ENCODE measurements at places on chromosomes 6 and 20.

GRCh38 chr6:156639009-156639721 lies 138.0 kb upstream of the ARID1B start:
- DNase-seq = no peak

- no peak for DNase-seq
Observed at GRCh38 chr20:55961376-55962330, 43.7 kb downstream of the CBLN4 start.

- DNase-seq = no peak
Observed at GRCh38 chr6:30821862-30822784, 62.2 kb upstream of the DDR1 start.

- no peak for DNase-seq
Observed at GRCh38 chr20:57179265-57179664, 87.2 kb downstream of the BMP7 start.

DNA sequence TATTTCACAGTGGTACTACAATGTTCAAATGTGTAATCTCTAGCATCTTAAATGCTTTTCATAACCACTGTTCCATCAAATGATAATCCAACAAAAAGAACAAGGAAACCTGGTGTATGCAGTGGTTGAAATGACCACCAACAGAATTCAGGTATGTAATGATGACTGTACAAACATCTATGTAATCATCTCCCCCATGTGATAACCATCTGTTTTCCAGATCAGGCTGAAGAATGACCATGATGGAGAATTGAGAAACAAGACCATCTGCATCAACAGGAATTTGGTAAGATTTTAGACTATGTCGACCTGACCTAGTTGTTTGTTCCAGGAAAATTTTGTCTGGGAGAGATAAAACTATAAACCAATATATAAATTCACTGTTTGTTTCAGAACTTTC lies 81.3 kb upstream of the ASCC3 start:
- no peak for DNase-seq

GRCh38 chr6:101931766-101932165 lies 538.3 kb downstream of the GRIK2 start:
- no peak for DNase-seq

DNA sequence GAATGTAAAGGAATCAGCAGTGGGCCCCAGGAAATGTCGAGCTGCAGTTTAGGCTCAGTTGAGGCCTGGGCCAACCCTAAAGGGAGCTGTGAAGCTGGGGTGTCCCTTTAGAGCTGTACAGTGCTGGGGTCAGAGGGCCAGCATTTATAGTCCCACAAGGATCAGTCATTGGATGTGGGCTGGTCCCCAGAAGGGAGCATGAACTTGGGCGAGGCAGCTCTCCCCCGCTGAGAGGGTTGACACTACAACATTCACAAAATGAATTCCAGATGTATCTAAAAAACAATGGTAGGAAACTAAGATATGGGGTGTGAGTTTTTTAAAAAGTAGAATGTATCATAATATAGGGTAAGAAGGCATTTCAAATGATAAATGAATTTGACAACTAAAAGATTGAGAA lies 29.7 kb upstream of the TMX4 start:
- DNase-seq = no peak

DNA sequence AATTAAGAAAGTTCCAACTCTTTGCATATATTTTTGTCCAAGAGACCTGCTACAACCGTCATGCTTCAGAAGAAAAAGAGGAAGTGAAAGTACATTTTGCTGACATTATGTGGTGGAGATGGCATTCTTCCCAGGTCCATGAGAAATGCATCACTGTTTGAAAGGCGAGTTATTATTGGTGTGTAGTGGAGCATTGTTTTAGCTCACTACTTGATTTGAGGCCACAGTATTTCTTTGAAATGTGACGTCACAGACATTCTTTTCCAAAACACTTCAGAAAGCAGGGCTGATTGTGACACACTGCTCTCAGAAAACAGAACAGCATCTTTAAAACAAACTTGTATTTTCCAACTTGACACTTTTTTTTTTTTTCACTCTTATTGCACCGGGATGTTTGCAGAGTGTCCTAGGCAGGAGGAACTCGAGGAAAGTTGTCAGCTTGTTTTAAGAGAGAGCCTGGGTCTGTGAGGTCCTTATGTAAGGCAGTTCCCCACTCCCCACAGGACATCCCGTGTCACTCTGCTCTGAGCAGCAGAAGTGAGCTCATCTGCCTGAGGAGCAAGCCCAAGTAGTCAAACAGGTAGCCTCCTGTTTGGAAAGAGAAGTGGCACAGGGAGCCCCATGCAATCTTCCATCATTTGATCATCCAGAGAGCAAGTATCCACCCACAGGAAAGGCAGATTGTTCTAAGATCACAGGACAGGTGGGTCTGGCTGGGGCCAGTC lies 1.1 kb downstream of the SPTLC3 start:
- no peak for DNase-seq

DNA sequence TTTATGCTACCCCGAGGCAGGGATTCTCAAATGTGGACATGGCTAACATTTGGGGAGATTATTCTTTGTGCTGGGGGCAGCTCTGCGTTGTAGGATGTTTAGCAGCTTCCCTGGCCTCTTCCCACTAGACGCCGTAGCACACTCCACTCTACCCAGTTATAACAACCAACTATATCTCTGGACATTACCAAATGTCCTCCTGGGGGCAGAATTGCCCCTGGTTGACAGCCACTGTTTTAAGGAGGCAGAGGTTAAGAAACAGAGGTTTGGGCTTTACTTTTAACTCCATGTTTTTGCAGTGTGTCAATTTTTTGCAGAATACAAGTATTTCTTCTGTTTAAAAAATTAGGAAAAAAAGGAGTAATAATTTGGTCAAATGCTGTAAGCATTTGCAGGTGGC lies 56.2 kb upstream of the BMP6 start:
- DNase-seq = no peak

- no peak for DNase-seq
Observed at GRCh38 chr20:33900521-33901131, 89.5 kb downstream of the CHMP4B start.

GRCh38 chr6:14038467-14039437 lies 78.8 kb upstream of the CD83 start:
- DNase-seq = no peak

DNA sequence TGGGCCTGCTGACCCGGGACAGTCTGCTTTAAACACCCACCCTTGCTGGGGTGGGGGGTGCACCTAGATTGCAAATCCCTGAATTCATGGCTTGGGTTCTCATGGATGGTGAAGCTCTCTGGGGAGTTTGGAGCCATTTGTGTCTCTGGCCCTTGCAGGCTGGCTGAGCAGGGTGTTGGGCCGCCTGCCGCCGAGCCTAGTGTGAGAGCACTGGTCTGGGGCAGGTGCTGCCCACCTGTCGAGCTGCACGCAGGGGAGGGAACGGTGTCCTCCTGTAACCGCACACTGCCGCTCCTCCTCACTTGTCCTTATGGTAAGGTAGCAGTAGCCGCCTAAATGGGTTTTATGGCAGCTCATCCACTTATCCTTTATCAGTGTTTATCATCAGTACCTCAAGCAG lies 143.9 kb downstream of the DTNBP1 start:
- DNase-seq = no peak

DNA sequence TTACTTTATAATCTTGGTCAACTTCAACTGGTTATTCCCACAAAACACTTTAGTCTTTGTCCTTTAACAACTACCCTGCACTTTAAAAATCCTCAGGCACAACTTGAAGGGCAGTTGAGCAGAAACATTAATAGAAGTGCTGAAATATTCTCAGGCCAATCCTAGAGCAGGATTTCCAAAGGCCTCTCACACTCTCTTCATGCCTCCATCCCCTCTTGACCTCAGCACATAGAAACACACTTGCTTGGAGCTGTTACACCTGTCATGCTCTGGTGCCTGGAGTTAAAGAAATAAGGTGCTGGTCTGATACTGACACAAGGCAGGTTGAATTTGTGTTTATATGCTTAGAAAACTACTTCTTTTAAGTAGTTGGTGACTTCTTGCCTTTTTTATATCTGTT lies 618.8 kb upstream of the POU3F2 start:
- DNase-seq = no peak

DNA sequence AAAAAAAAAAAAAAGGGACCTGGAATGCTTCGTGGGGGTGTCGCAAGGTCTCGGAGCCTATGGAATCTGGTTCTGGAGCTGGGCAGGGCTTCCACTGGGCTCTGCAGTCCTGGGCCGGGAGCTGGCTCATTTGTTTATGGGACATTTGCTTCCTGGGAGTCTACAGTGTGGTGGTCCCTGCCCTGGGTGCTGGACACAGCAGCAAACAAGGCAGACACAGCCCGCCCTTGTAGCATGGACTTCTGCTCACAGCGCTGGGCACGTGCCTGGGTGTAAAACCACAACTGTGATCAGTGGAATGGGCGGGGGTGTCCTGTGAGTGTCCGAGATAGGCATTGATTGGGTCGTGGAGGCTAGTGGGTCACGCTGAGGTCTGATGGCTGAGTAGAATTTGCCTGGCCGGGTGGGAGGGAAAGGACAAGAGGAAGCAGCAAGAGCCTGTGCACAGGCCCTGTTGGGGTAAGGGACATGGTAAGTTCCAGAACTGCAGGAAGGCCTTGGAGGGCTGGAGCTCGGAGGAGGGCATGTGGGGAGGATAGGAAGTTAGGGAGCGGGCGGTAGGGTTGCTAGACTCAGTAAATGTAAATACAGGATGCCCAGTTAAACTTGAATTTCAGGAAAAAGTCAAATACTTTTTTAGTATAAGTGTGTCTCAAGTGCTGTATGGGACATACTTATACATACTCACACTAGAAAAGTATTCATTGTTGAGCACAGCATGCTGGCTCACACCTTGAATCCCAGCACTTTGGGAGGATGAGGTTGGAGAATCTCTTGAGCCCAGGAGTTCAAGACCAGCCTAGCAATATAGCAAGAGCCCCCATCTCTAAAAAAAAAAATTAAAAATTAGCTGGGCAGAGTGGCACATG lies 61.3 kb upstream of the PMEPA1 start:
- DNase-seq = no peak

DNA sequence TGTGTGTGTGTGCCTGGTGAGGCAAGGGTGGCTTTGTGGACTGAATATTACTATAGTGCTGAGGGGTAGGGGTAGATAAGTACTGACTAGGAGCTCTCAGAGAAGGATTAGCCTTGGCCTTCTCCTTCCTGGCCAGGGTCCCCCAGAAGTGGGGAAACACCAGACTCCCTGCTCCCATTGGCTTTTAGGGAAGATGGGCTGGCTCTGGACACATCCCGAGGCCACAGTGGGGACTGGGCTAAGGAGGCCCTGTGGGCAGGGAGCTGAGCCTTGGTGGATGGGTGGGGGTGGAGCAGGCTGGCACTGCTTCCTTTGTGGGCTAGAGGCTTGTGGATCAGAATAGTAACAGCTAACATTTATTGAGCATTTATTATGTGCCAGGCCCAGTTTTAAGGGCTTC lies 3.1 kb downstream of the EPB41L1 start:
- no peak for DNase-seq

DNA sequence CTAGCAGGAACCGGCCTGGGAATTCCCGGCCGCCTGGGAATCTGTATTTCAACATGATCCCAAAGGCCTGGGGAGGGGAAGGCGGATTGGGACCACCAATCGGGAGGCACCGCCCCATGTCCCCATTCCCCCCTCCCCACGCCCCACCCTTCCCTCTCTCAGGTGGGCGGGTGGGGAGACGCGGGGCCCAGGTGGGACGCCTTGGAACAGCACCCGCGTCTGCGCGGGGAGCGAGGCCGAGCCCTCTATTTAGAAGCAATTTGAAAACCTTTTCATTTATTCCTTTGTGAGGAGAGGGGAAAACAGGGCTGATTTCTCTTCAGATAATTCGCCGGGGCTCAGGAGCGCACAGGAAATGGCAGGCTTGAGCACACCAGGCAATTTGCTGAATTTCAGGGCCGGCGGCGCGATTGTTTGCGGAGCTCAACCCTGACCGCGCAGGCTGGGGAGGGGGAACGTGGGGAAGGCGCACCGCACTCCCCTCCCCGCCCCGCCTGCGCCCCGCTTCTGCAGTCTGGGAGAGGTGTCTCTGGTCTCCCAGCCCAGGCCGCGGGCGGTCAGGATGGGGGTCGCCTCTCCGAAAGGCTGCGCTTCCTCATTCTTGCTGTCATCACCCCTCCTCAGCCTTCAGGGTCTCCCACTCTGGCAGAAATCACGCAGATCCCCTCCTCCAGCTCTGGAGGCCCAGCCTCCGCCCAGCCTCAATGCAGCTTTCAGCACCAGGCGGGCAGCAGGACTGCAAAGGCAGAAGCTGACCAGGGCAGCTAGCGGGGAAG lies 170.0 kb downstream of the GRM4 start:
- DNase-seq = no peak

GRCh38 chr6:157988700-157989063 lies 7.0 kb downstream of the SYNJ2 start:
- no peak for DNase-seq

DNA sequence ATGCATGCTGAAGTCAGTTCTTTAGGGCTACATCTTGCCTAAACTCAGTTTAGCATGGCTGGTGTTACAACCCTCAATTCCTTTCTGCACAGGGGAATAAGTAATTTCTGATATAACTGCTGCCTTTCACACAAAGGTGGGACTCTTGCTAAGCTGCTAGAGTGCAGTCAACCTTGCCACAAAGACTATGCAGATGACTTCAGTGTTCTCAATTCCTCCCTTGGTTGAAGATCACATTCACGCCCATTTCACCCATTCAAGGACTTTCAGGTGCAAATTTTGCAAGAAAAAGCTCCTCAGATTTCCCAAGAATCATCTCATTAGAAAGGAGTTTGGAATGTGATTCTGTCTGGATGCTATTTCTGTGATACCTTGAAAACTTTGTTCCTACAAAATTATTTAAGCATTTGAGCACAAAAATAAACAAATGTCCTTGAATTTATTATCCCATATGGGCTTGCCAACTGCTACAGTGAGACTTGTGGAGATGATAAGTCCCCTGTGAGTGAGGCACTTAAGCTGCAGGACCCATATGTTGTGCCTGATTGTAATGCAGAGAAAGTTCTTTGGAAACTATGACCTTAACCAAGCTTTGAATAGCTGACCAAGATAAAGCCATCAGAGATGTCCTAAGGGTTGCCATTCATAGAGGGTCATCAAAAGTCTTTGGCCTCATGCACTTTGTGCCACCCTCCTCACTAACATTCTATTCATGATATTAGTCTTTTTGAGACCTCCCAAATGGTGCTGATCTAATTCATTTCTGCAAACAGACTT lies 111.8 kb downstream of the PLCB4 start:
- DNase-seq = no peak

DNA sequence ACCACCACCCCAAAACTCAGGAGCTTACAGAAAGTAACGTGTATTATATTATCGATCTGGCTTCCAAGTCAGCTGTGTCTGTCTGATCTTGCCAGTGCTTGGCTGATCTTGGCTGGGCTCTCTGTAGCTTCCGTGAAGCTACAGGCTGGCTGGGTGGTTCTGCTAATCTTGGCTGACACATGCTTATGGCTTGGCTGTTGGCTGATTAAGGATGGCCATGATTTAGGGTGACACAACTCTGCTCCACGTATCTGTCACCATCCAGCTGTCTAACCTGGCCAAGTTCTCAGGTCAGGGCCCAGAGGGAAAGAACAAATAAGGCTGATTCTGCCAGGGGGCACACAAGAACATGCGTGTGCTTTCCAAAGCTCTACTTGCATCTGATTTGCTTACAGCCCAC lies 64.7 kb upstream of the PRL start:
- DNase-seq = no peak

GRCh38 chr6:7324520-7324919 lies 11.5 kb upstream of the SSR1 start:
- DNase-seq = no peak
